ENCODE measurements at places on chromosomes 7 and 10. TPM values are rescaled to one million over a fixed set of nuclear protein-coding genes. Genes with fewer than 3 reads are reported as not detected.
A peak's percentile ranks its signal among the peaks of the same experiment; 100 is the strongest.

- DNase-seq, result no peak
Observed at GRCh38 chr7:24660546-24660945, 87.3 kb downstream of the PALS2 start.

DNA sequence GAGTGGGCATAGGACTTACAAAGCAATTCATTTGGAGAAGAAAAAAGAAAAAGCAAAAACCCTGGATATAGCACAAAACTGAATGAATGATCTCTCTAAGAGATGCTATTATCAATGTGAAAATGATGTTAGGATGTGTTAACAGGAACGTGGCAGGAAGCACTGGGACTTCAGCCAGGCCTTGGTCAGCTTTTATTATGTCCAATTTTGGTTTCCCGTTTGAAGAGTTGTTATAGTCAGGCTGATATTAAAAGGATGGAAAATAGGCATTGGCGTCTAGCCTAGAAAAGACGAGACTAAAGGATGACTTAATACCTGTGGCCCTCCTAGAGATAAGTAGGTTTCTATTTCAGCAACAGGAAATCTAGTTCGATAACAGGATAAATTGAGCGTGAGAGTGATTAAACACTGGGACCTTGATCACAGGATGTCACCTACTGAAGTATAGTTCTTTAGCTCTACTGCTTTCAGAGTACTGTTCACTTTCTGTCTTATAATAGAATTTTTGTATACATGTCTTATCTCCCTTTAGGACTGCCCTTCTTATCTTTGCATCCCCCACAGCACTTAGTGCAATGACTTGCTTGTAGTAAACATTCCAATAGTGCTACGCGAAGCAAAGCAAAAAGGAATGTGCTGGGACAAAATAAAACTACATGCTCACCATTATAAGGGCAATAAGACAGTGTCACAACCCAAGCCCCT, 99.8 kb upstream of the AGBL3 start:
- DNase-seq, result peak; percentile 71

DNA sequence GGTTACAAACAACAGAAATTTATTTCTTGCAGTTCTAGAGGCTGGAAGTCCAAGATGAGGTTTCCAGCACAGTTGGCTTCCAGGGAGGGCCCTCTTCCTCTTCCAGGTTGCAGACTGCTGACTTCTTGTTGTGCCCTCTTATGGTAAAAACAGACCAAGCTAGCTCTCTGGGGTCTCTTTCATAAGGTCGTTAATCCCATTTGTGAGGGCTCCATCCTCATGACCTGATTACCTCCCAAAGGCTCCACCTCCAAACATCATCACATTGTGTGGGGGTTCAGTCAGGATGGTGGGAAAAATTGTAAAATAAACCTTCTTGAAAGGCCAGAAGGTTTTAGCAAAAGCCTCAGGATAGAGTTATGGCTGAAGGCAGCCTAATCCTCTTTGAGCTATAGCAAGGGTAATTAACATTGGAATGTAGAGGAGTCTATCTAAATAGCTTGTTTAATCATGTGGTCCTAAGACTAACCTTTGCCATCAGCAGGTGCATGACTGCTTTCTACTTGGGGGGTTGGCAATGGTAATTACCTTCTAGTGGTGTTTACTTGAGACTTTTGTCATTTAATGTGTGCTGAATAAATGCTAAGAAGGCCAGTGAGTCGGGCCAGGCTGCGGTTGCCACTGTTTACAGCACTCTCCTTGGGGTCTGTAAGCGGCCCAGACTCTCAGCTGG, 80.8 kb downstream of the PPP1R17 start:
- no peak for DNase-seq

DNA sequence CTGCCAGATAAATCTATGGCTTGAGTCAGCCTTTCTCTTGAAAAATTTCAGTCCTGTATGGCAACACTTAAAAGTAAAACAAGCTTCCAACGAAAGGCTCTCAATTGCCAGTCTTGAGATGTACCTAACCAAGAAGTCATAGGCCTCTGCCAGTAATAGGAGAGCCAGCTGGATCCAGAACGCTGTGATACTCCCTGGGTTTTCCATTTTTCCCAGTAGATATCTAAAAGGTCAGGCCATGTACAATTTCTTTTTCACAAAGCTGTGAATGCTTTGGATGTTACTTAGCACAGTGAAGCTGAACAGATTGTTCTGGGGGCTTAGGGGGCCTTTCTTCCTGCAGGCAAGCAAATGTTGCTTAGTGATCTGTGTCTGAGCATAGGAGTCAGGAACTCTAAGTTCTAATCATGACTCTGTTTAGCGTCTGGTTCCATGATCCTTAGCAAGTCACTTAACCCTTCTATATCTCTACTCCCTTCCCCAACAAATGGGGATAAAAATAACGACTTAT, 86.5 kb downstream of the ARMH3 start:
- no peak for DNase-seq

- DNase-seq, result no peak
Observed at GRCh38 chr10:25666276-25666675, 267.8 kb upstream of the MYO3A start.

- DNase-seq, result no peak
Observed at GRCh38 chr10:72110673-72111401, 22.5 kb upstream of the SPOCK2 start.

GRCh38 chr7:100488333-100489095, 4.8 kb downstream of the NYAP1 start:
- no peak for DNase-seq

- no peak for DNase-seq
Observed at GRCh38 chr7:128303643-128304042, 40.1 kb downstream of the RBM28 start.

GRCh38 chr7:156504687-156505545, 135.7 kb upstream of the RNF32 start:
- no peak for DNase-seq

DNA sequence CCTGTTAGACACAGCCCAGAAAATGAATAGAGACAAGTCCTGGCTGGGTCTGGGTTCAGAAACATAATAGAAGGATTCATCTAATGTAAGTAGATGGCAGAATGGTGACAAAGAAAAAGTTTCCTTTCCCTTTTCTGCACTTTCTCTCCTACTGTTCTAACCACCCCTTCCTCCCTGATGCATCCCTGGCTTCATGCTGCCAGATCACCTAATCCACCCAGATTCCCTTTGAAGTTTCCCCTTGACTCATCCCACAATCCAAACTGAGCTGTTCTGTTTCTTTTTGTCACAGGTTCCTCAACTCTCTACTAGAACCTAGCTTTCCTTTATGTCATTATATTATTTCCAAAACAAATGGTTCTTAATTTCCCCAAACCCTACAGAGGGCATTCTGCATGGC, 1.1 kb upstream of the MACC1 start:
- DNase-seq, result no peak

DNA sequence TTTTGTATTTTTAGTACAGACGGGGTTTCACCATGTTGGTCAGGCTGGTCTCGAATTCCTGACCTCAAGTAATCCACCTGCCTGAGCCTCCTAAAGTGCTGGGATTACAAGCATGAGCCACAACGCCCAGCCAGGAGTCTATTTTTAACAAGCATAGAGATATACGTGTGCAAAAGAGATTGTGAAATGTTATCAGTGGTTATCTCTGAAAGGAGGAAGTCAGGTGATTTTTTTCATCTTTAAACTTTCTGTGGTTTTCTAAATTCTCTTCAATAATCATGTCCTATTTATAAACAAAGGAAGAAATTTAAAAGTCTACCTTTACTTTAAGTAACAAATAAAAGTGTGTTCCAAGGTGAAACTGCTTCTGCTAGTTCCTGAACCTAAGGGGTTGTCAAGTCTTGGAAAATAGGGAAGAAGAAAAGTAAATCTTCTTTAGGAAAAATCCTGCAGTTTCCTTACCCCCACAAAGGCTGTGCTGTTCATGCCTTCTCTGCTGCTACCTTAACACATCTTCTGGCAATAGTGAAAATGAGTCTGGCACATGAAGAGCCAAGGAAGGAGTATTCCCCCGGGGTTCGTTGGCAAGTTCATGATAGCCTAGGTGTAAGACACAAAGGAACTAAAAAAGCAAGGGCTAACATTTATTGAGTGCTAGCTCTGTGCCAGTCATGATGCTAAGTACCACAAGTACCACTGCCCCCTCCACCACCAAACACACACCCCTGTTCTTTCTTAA, 51.1 kb downstream of the CYP26A1 start:
- DNase-seq, result no peak

DNA sequence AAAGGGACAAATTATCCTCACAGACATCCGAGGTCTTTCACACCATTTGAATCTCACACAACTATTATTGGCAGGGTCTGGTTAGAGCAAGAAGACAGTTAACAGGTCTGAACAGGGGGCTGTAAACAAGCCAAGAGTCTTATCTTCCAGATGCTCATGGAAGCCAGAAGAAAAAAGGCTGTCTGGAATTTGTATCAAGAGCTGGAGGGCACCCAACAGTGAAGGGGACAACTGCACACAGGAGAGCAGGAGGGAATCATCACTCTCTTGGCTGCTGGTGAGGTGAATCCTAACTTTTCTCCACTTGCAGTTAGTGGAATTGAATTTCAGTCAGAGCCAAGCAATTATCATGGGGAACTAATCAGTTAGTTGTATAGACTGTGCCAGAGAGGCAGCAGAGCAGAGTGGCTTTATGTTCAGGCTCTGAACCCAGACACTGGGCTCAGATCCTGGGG, 880.2 kb upstream of the AUTS2 start:
- DNase-seq, result no peak

DNA sequence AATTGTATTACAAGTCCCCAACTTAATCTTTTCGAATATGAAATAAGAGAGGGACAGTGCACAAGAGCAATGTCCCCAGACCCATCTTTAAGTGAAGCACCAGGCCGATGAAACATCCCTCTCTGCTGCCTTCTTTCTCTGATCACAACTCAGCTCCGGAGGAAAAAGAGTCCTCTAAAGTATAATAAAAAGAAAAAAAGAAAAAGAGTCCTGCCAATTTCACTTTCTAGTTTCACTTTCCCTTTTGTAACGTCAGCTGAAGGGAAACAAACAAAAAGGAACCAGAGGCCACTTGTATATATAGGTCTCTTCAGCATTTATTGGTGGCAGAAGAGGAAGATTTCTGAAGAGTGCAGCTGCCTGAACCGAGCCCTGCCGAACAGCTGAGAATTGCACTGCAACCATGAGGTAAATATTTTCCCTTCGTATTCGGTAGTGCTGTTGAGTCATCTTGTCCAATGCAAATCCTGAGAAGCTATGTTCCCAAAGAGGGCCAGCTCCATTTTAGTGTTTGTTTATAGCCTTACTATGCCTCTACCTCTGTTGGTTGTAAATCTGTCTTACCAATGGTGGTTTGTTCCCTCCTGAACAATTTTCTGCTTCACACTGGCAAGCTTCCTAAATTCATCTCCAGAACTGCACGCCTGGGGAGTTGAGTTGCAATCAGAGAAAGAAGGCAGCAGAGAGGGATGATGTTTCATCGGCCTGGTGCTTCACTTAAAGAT, at the start of gene IFIT2:
Gene IFIT2 (plus strand): TSS at position 326 of the 725 bp plus-strand sequence. CDS start 78 bp downstream, at position 404.
- peak; percentile 35 for DNase-seq

DNA sequence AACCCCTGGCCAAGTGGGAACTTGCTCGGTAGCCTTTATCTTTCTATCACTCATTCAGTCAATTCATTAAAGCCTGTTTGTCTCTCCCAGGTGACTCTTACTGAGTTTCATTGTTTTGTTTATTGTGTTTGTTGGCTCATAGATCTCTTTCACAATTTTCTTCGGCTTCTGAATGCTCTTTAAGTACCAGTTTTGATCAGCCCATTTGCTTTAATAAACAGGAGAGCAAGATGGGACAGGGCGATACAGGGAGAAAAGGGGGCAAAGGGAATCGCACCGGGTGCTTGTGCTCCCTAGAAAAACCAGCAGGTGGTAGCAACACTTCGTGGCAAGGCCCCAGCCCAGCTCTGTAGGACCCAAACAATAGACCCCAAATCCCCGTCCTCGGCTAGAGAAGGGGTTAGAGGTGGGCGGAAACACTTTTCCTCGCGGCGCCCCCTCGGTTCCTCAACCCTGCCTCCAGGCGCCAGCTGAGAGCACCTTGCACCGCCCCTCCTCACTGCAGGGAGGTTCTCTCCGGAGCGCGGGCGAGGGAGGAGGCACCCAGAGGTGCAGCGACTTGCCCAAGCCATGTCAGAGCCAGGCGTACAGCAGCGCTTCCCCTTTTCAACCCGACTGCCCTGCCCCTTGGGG, 1.0 kb upstream of the EPHB6 start:
- peak; percentile 70 for DNase-seq

DNA sequence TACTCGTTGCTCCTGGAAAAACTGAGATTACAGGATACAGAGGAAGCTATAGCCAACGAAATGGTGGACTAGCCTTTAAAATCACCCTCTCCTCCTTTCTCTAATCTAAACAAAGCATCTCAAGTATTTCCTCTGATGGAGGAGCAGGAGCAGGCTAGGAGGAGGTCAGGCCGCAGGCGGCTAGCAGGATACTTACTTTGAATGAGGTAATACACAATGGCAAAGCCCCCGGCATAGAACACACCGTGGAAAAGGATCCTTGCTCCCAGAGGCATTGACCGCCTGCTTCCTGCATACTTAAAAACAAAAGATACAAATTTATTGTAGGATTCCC, 64.4 kb downstream of the STK17A start:
- no peak for DNase-seq

GRCh38 chr10:44293306-44293778, 91.6 kb downstream of the CXCL12 start:
- DNase-seq, result peak; percentile 46

DNA sequence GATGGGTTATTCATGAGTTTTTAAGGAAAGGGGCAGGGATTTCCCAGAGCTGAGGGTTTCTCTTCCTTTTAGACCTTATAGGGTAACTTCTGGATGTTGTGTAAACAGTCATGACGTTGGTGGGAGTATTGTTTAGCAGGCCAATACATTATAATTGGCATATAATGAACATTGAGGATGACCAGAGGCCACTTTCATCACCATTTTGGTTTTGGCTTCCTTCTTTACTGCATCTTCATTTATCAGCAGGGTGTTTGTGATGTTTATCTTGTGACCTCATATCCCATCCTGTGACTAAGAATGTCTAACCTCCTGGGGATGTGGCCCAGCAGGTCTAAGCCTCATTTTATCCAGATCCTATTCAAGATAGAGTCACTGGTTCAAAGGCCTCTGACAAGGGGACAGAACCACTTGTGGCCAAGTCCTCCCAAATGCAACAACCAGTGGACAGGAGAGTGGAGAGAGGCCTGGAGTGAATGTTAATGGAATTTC, 77.3 kb upstream of the RPA3 start:
- DNase-seq, result no peak

- DNase-seq, result peak; percentile 36
Observed at GRCh38 chr7:90594751-90595317, 1.3 kb upstream of the CDK14 start.

DNA sequence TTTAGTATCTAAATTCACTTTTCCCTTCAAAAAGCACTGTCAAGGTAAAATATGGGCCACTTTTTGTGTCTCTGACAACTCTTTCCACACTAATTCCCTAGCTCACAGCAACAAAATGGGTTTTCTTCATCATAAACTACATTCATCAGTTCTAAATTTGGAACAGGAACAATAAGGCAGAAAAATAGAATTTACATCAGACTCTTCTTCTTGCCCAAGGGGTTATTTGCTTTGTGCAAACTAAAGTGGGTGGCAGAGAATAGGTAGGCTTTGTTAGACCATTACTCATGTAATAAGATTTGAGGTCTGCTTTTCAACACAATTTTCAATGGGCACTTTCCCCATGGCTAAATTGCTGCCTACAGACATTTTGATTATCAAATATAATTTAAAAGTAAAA, 17.6 kb upstream of the PPP1R17 start:
- DNase-seq, result no peak

GRCh38 chr7:109763611-109764010, 1193.9 kb downstream of the DNAJB9 start:
- DNase-seq, result no peak

CHN2 gene
- total RNA-seq, result 32.2 TPM

MGMT gene
- total RNA-seq, result 16.7 TPM

PHKG1 gene
- total RNA-seq, result 30.4 TPM

MSMB gene
- not detected for total RNA-seq

SMO gene
- 5.0 TPM for total RNA-seq

CYP3A7 gene
- not detected for total RNA-seq

CACNB2 gene
- total RNA-seq, result 55.9 TPM

CALHM1 gene
- total RNA-seq, result not detected

SPDYE2 gene
- total RNA-seq, result not detected
